Chondrocyte (in vitro differentiated cells): ENCODE measurements at places on chromosomes 6 and 20. TPM values are rescaled to one million over a fixed set of nuclear protein-coding genes. Genes with fewer than 3 reads are reported as not detected.

The SCRT2 gene
- not detected in 3 replicates for total RNA-seq

The F13A1 gene
- total RNA-seq = 0.94 to 2.9 TPM (median 2.7 TPM) in 3 replicates

The PTK7 gene
- 282 to 293 TPM (median 288 TPM) in 3 replicates for total RNA-seq

GRCh38 chr6:96391776-96392360 is 129.7 kb upstream of the UFL1 start:
- DNase-seq = no peak

DNA sequence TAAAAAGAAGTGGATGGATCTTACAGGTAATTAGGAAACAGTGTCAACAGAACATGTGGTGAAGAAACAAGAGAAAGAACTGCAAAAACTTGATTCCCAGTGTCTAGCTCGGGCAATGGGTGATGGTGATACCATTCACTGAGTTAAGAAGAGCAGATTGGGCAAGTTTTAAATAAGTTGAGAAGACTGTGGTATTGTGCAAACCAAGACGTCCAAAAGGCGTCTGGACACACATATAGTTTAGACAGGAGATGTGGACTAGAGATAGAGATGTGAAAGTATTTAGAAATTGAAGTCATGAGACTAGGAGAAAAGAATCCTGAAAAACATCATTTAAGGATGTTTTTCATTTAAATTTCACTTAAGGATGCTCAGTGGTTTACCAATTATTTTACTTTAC is 53.9 kb downstream of the CDK19 start:
- no peak for DNase-seq

GRCh38 chr6:56946368-56946767 is 8.5 kb upstream of the BEND6 start:
- no peak for DNase-seq

DNA sequence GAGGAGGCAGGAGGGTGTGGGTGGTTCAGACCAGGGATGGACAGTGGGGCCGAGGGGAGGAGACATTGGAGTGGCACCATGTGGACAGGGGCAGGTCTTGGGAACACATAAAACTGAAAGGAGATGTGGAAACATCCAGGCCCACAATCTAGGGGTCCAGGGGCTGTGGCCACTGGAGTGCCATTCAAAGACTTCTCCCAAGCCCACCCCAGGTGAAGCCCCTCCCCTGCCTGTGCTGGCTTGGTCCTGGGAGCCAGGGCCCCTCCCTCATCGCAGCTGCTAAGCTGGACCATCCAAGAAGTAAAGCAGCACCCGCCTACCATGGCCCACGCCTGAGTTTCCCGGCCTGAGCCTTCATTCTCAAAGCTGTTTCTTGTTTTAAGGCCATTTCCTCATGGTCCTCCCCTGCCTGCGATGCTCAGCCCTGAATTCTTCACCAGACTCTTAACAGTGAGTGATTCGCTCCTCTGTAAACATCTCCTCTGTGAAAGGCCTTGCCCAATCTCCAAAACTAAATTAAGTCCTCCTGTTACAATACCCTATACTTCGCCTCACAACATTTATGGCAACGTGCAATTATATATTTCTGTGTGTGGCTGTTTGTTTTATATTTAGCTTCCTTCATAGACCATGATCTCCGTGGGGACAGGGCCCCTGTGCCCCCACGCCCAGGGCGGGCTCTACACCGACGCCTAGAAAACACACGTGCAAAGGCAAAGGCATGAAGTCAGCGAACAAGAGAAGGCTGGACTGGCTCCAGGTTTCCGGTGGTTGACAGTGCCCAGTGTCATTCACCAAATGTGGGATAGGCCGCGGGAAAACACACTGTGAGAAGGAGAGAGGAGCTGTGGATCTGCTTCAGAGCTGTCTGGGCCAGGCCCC is 267.8 kb downstream of the ERMARD start:
- no peak for DNase-seq

The LY86 gene
- not detected in 3 replicates for total RNA-seq

- DNase-seq = no peak
Observed at GRCh38 chr6:3337521-3338350, 79.0 kb downstream of the PSMG4 start.

The SLC17A9 gene
- 0.24 to 1.2 TPM (median 0.79 TPM) in 3 replicates for total RNA-seq

The NHSL1 gene
- 17.2 to 23.7 TPM (median 23.4 TPM) in 3 replicates for total RNA-seq

- DNase-seq = no peak
Observed at GRCh38 chr6:167444602-167445346, 119.9 kb downstream of the TTLL2 start.

DNA sequence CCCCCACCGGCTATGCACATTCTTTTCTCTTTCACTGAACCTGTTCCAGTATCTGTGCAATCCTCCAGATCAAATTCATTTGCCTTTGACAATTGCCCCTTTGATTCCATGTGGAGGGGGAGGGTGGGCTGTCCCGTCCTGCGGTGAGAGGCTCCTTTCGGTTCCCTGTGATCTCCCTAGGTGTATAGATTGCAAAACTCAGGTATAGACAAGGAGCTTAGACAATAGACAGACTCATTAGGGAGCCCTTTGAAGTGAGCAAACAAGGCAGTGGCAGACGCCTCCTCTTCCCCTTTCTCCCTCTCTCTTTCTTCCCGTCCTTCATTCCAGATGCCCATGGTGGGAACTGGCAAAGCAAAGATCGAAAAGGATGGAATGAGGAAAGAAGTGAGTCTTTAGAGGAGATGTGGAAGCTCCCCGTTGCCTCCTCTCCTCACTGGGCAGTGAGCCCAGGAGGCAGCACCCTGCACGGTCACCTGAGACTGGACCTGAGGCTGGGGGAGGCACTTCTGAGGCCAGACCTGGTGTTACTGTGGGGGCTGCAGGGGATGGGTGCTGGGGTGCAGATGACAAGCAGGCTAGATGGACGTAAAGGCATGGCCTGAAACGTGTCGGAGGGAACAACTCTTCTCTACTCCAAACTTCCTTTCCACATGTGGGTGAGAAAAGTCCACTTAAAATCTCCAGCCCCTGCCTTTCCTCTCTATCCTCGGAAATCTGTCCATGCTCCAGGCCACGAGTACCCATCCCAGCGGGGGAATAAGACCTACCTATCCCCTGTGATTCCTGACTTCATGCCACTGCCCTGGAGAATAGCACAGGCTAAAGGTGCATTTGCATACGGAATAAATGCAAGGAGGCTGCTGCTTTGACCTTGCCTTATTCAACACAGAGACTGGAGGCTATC is 256.6 kb upstream of the FOXQ1 start:
- no peak for DNase-seq

- DNase-seq = no peak
Observed at GRCh38 chr6:124294574-124295200, 491.0 kb downstream of the NKAIN2 start.

The TCP11 gene
- total RNA-seq = not detected in 3 replicates

DNA sequence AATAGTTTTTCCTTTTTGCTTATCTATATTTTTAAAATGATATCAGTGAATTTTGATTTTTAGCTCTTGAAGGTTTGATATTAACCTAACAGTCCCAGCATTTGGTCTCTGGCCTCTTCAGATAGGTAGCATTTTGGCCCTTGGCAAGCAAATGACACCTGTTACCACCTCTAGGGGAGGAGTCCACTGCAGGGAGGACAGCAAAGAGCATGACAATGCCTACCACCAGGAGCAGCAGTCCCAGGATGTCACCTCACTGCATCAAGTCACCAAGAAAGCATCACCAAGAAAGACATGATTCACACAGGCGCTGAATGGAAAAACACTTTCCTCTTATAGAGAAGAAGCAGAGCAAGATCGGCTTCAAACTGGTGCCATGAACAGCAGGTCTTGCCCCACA is 224.3 kb downstream of the UBE3D start:
- no peak for DNase-seq

The REV3L gene
- 38.0 to 60.1 TPM (median 38.0 TPM) in 3 replicates for total RNA-seq

The UQCC2 gene
- total RNA-seq = 64.5 to 80.2 TPM (median 67.6 TPM) in 3 replicates

- no peak for DNase-seq
Observed at GRCh38 chr20:22652681-22653588, 68.6 kb upstream of the FOXA2 start.

The ERVFRD-1 gene
- not detected in 3 replicates for total RNA-seq

The RAB5IF gene
- total RNA-seq = 71.3 to 74.0 TPM (median 71.5 TPM) in 3 replicates

The MRAP2 gene
- total RNA-seq = 17.6 to 47.0 TPM (median 19.5 TPM) in 3 replicates

DNA sequence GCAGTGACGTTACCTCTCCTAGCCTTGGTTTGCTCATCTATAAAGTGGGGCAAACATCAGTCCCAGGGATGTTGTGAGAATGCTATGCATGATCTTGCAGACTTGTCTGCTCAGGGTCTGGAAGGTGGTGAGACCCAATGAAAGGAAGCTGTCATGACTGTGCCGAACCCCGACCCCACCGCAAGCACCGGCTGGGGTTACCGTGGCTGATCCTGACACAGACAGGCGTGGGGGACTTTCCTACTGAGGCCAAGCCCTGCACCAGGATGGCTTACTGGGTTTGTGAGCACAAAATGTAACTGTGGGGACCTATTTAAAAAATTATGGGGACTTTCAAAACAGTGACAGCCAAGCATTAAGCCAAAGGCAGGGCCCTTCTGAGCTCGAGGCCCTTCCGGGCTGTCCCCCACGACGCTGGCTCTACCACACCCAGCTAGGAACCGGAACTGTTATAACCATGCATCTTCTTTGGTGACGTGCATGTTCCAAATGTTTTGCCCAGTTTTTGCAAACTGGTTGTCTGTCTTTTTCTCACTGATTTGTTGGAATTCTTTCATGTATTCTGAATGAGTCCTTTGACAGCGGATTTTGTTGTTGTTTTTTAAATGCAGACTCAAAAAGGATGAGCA is 76.6 kb upstream of the PMEPA1 start:
- no peak for DNase-seq

The OPN5 gene
- total RNA-seq = not detected in 3 replicates

The PAK5 gene
- total RNA-seq = not detected in 3 replicates

DNA sequence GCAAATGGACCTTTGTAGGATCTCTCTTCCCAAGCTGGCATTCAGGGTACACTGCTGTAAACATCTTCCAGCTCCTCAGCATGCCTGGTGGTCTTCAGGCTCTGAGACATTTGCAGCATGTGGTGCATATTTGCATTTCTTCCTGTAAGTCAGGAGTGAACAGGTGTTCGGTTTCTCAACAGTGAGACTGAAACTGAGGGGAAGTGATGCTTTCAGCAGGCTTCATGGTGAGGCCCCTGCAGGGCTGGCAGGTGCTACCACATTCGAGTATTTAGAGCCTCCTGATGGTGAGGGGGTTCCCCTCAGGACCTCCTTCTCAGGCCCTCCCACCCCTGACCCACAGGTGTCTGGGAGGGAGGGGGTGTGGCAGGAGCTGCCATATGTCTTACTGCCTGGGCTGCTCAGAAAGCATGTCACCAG is 15.1 kb downstream of the MYBL2 start:
- DNase-seq = no peak

GRCh38 chr20:57717797-57718196 is 8.0 kb upstream of the PMEPA1 start:
- no peak for DNase-seq

GRCh38 chr6:73182021-73182607 is 43.2 kb downstream of the KHDC1L start:
- no peak for DNase-seq

DNA sequence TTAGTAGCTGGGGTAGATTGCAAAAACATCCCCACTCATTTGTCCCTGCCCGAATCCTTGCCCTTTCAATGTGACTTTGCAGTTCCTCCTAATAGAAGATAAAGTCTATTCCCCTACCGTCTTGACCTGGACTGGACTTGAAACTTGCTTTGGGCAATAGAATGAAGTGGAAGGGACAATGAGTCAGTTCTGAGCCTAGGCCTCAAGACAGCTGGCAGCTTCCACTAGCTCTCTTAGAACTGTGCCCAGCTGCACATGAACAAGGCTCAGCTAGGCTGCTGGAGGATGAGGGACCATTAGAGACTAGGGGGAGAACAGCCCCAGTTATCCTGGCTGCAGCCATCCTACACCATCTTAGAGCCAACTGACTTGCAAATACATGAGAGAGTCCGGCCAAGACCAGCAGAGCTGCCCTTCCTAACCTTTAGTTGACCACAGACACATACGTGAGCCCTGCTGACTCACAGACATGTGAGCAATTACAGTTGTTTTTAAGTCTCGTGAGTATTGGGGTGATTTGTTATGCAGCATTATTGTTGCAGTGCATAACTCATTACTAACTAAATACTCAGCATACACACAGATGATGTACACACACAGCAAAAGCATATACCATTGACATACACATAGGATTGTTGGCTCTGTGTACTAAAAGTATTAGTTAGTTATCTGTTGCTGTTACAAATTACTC is 105.5 kb downstream of the DHX35 start:
- no peak for DNase-seq

The GTSF1L gene
- not detected in 3 replicates for total RNA-seq

- DNase-seq = no peak
Observed at GRCh38 chr20:43948455-43948854, 33.8 kb downstream of the TOX2 start.

The ADA gene
- 10.6 to 12.1 TPM (median 11.4 TPM) in 3 replicates for total RNA-seq

DNA sequence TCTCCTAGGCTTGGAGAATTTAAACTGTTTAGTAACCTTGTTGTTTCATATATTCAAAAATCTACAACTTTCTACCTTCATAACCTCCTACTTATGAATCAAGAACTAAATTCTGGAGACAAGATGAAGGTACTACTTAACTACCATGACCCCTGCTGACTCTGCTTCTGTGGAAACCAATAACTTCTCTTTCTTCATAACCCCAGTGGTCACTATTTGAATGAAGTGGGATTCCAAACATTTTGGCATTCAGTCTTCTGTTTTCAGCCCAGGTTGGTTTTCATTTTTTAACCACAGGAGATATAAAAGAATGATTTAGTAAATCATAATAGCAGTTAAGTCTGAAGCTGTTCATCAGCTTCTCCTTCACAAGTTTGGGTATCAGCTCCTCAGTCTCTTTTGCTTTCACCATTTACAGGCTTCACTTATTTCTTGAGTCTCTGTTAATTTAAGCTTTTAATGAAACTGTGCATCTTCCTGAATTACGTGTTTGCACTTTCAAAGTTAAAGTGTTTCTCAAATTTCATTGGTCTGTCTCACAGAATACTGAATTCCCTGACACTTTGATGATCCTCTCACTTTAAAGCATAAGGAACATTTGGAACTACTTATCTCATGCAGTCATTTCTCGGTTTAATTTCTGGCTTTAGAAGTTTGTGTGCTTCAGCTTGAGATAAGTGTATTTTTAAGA is 9.5 kb downstream of the SENP6 start:
- no peak for DNase-seq

The FERMT1 gene
- total RNA-seq = 0.51 to 2.1 TPM (median 0.52 TPM) in 3 replicates

The KCNG1 gene
- total RNA-seq = 2.9 to 14.6 TPM (median 13.0 TPM) in 3 replicates

DNA sequence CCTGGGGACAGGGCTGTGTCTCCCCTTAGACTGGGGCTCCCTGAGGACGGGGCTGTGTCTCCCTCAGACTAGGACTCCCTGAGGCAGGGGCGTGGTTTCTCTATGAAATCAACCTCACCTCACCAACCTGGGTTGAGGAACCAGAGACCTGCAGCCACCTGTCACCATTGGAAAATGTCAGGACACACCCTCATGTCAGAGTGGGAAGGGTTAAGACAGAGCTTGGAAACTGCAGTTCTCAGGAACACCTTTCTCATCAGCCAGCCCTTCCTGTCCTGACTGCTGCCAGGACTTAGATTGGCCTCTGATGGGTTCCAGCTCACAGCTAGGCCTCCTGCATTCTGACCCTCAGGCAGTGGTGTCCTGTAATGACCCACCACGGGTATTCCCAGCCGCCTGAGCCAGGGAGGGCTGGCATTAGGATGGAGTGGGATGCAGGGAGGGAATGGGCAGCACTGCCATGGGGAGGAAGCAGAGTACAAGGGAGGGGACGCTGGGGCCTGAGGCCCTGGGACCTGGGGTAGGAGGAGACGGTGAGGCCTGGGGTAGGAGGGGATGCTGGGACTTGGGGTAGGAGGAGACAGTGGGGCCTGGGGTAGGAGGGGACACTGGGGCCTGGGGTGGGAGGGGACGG is 76.3 kb downstream of the MRPL14 start:
- DNase-seq = peak; percentile 80

The OR2J3 gene
- total RNA-seq = not detected in 3 replicates

GRCh38 chr6:162887981-162888689 is 160.4 kb downstream of the PACRG start:
- no peak for DNase-seq

- DNase-seq = no peak
Observed at GRCh38 chr6:122956376-122956775, 39.7 kb upstream of the CLVS2 start.
